ENCODE measurements at places on chromosomes 6 and 20.

DNA sequence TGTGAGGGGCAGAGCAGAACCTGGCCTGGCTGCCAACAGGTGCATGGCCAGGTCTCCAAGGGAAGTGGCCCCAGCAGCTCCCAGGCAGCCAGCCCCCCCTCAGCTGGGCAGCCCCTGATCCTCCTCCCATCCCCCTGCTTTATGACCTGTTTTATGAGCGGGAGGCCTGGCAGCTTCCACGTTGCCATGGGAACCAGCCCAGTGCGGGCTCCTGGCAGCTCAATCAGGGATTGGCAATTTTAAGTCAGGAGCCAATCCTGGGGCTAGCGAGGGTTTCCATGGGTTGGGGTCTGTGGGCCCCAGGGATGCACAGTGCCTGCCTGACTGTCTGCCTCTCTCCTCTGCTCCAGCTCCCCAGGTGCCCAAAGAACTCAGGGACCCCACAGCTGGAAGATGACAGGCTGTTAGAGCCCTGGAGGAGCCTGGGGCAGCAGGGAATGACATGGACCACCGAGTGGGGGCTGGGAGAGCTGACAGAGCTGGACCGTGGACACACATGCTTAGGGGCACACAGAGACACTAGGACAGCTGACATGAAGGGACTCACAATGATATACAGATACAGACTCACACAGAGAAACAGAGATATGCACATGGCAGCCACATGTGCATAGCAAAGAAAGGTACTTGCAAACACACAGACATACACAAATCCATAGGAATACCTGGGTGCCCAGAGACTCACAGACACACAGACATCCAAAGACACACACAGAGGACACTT, 56.5 kb upstream of the SIRPA start:
- DNase-seq = no peak

DNA sequence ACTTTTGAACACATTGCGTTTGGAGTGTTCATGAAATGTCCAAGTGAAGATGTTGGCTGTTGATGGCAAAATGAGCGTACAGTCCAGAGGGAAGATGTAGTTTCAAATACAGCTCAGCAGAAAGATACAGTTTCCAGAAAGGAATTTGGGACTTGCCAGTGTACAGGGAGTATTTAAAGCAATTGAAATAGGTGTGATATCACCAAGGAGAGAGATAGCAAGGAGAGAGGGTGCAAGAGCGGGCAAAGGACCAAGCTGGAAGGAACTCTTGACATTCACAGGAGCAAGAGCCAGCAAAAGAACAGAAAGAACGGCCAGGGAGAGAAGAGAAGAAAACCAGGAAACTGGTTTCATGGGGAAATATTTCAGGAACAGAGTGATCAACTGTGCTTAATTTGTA, 47.8 kb downstream of the CARMIL1 start:
- DNase-seq = no peak

- DNase-seq = no peak
Observed at GRCh38 chr6:5486214-5486613, 224.9 kb downstream of the FARS2 start.

DNA sequence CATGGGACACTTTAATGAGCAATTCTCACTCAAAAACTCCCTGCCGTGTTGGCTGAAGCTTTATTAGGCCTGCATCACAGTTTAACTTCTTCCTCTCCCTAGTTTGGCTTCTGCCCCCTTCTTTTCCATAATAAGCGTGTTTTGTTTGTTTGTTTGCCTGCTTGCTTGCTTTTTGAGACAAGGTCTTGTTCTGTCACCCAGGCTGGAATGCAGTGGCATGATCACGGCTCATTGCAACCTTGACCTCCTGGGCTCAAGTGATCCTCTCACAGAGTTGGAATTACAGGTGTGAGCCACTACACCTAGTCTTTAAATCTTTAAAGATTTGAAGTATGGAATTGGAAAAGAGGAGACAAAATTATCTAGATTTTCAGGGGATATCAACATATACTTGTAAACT, 25.4 kb upstream of the DNAAF9 start:
- DNase-seq = no peak

DNA sequence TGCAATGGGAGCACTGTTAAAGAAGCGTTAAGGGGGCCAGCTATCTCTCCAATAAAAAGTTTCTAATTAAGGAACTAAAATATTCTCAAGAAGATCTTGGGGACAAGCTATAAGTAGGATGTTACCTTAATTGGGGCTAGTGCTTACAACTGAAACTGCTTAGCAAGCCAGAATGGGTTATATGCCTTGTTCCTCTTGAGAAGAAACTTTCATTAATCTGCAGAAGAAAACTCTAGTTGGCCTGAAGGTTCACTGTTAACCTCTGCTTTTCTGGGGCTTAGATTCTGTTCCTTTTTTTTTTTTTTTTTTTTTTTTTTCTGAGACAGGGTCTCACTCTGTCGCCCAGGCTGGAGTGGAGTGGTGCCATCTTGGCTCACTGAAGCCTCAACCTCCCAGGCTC, 82.2 kb downstream of the BACH2 start:
- no peak for DNase-seq

DNA sequence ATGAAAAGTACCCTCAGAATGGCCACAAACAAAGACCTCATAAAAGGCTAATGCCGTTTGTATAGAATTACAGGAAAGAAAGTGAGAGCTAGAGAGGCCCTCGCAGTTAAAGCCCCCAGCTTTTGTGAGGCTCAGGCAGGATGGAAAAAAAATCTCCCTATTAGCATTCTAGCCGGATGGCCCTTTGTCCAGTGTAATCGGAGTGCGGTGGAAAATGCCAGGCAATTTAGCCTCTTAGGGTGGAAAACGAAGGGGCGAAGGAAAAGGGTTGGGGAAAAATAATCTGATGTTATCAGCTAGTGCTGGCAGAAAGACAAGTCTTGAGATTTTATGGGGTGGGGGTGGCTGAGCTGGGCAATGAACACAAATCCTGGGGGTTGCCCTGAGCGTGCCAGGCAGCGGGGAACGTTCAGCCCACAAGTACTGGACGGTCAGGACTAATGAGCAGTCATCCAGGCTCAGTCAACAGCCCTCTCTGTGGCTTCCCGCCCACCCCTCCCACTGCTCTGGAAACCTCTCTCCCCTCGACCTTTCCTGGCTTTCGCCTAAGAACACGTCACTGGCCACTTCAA, 92.4 kb downstream of the PSMG4 start:
- no peak for DNase-seq

- no peak for DNase-seq
Observed at GRCh38 chr6:50722829-50723554, 9.7 kb downstream of the TFAP2D start.

- DNase-seq = no peak
Observed at GRCh38 chr6:52130440-52130839, 43.0 kb upstream of the PKHD1 start.

DNA sequence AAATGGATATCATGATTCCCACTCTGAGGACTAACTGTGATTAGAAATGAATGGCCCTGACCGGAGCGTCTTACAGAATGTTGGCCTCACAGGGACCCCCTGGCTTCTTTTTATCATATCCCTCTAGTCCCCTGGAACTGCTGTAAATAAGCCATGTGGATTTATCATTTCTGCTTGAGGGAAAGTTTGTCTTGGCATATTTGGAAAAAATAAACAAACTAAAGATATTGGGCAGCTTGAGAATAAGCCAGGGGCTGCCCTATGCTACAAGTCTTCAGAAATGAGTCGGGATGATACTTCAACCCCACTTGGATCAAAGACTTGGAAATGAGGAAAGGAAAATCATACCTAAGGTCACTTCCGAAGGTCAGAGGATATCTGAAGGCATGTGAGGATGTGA, 179.1 kb downstream of the THBS2 start:
- DNase-seq = no peak

DNA sequence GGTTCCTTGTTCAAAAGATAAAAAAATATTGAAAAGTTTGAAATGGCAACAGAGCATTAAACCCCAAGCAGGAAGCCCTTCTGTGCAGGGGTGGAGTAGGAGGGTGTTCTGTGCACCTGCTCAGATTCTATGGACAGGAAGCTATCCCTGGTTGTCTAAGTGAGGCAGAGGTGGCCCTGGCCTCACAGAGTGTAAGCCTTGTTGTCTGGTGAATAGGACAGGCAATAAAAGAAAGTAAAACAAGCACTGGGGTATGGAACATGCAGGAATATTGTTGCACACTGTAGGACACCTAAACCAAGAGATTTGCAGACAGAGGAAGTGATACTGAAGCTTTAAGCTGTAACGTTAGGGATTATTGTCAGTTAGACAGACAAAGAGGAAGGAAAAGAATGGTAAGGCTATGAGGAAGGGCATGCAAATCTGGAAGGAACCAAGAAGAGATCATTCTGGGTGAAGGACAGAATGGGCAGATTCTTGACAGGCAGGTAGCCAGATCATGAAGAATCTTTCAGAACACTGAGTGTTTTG, 66.8 kb downstream of the TBC1D7 start:
- DNase-seq = no peak

DNA sequence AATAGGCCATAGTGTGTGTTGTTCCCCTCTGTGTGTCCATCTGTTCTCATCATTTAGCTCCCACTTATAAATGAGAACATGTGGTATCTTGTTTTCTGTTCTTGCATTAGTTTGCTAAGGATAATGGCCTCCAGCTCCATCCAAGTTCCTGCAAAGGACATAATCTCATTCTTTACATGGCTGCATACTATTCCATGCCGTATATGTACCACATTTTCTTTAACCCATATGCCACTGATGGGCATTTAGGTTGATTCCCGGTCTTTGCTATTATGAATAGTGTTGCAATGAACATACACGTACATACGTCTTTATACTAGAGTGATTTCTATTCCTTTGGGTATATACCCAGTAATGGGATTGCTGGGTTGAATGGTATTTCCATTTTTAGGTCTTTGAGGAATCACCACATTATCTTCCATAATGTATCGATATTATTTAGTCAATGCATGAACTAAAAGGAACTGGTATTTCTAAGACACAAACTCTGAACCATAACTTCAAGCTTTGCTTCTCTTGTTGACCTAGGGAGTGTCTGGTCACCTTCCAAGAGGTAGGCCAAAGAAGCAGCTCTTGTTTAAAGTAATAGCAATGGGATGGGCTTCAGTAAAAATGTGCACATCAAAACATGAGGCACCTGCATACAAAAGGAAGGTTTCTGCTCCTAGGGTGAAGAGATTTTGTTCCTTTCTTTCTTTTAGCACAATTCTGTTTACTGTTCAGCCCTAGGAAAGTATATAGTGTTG, 343.0 kb upstream of the ARID1B start:
- DNase-seq = no peak

GRCh38 chr6:13420269-13420668, 67.1 kb downstream of the GFOD1 start:
- DNase-seq = no peak

- DNase-seq = no peak
Observed at GRCh38 chr6:110547266-110547964, 71.0 kb upstream of the SLC22A16 start.

- DNase-seq = no peak
Observed at GRCh38 chr6:157674061-157674460, 149.0 kb upstream of the SNX9 start.

DNA sequence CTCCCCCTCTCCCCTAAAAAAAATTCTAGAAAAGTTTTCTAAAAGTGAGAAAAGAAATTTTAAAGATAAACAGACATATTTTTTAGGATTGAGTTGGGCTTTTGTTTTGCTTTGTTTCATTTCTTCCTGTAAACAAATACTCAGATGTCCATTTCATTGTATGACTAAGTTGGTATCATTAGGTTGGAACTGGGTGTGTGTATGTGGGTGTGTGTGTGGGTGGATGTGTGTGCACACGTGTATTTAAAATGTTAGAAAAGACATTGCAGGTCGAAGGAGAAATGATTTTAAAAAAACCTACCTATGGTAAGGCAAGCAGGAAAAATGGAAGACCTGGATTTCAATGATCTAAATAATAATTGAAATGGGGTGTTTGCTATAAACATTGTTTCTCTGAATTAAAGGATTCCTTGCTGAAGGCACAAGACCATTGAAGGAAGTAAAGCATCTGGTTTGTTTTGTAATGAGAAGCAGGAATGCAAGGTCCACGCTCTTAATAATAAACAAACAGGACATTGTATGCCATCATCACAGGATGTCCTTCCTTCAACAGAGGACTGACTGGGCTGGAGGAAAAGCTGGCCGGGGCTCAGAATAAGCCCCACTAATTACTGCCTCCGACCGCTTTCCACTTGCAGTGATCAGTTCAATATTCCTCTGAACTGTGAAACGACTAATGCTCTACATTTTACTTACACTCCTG, 996 bp upstream of the PRDM1 start:
- DNase-seq = no peak

- DNase-seq = no peak
Observed at GRCh38 chr6:130470766-130471165, 104.9 kb downstream of the TMEM200A start.

DNA sequence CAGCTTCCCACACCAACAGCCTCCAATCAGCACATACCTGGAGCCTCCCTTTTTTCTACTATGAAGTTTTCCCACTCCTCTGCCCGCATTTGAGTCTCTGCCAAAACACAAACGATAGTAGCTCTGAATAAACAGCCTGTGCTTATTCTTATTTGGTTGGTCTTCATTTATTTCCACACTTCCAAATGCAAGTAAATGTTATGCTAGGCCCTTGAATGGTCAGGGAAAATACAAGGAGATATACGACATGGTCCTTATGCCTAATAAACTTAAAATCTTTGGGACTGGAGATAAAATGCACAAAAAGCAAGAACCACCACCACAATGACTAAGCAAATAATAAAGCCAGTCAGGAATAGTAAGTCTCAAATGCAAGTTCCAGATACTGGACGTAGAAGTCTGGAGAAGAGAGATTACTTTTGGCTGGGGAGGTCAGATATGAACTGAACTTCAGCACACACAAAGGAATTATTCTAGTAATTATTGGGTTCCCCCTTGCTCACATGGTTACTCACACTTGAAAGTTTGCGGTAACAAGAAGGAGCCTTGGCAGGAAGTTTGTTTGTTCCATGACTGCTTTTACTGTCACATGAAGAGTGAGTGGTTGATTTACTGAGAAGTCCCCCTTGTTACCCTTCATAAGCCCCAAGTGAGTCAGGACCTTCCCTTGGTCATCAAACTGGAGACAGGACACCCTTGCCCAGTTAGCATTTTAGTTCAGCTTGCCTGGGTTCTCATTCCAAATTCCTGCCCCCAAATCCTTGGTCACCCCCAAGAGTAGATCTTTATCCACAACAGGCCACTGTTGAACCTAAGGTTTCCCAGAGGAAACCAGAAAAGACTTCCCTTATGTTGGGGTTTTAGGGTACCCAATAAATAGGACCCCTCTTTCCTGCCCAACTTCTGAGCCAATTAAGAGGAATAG, 511.2 kb upstream of the JARID2 start:
- no peak for DNase-seq

Data from caudate nucleus (tissue), 63 donors.